IMR-90 (cell line): ENCODE measurements at places on chromosomes 7 and 10. TPM values are rescaled to one million over a fixed set of nuclear protein-coding genes. Genes with fewer than 3 reads are reported as not detected.

The HTRA1 gene
- 23.1 and 28.5 TPM in 2 replicates for total RNA-seq

The EEPD1 gene
- total RNA-seq: 7.3 and 8.1 TPM in 2 replicates

GRCh38 chr10:77526868-77527617 lies 110.6 kb downstream of the KCNMA1 start:
- DNase-seq: no peak

- no peak for DNase-seq
Measured at GRCh38 chr7:21373031-21373430, 54.9 kb upstream of the SP4 start.

GRCh38 chr7:132485600-132486273 lies 90.5 kb downstream of the PLXNA4 start:
- no peak for DNase-seq

GRCh38 chr7:98049034-98049433 lies 57.6 kb upstream of the LMTK2 start:
- DNase-seq: no peak

DNA sequence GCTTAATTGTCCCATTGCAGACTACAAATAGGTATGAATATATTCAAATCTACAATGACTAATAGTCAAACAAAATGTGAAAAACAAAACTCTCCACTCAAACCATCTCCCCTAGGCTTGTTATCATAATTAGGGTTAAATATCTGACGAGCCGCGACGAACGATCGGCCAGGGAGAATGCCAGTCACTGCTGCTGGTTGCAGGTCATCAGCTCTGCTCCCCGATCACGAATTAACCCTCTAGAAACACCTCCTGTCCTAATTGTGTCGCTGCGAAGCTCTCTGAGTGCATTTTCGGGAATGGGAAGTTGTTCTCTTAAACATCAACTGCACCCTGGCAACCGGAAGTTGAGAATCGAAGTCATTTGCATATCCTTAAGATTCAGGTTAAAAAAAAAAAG lies 167.3 kb downstream of the TCERG1L start:
- no peak for DNase-seq

- DNase-seq: no peak
Measured at GRCh38 chr7:28979776-28980175, 21.6 kb upstream of the TRIL start.

DNA sequence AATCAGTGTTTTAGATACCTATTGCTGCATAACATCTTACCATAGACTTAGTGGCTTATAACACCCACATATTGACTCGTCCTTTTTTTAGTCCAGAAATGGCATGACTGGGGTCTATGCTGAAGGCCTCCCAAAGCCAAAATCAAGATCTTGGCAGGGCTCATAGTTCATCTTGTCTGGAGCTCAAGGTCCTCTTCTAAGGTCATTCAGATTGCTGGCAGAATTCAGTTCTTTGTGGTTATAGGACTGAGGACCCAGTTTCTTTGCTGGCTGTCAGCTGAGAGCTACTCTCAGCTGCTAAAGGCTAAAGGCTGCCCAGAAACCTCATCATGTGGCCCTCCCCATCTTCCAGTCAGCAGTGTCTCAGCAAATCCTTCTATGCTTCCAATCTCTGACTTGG lies 165.5 kb downstream of the FAM107B start:
- DNase-seq: no peak
